ENCODE measurements at places on chromosomes 11 and 22.
A peak's percentile ranks its signal among the peaks of the same experiment; 100 is the strongest.

DNA sequence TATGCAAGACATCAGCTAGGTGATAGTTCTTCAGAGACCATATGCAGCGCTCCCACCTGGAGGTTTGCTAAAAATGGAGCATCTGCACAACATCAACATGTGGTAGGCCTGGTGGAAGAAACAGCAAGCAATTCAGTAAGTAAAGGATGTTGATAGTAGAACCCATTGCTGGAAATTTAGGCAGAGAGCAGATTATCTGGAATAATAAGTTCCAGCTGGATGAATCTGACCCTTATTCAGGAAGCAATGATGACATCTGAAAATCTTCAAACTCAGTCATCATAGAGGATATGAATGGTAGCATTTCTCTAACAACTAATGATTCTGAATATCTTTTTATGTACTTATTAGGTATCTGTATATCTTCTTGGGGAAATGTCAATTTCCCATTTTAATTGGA is 225.2 kb upstream of the ANO3 start:
- no peak for DNase-seq

GRCh38 chr11:70915158-70915985 is 337.0 kb downstream of the SHANK2 start:
- DNase-seq, result no peak

DNA sequence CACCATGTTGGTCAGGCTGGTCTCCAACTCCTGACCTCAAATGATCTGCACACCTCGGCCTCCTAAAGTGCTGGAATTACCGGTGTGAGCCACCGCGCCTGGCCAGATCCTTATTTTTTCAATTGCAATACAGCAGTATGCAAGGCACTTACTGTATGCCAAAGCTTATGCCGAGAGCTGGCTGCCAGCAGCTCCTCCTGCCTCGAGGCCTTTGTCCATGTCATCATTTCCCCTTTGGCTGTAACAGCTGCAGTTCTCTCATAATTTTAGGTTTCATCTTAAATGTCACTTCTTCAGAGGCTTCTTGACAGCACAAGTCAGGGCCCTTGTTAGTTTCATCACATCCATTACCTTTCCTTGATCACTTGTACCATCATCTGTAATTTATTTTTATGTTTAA is 1.5 kb upstream of the SREBF2 start:
- DNase-seq, result no peak

DNA sequence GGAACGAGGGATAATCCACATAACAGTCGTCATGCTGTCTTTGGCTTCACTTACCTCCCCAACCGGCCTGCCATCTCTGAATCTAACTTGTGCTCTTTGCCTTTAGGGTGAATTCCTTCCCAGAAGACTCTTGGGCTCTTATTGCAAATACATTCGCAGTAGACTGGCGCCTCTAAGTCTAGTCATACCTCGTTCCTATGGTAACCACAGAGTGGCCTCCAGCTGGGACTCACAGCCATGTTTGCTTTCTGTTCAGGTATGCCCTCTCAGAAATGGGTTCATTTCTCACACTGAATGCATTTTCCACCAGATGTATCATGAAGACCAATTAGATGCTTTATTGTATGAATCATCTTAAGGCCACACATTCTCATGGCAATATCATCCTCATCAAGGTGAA is 112.7 kb downstream of the FAR1 start:
- no peak for DNase-seq

- no peak for DNase-seq
Measured at GRCh38 chr11:37503411-37504059, 905.5 kb upstream of the RAG2 start.

GRCh38 chr11:9783986-9784385 is 120.1 kb downstream of the SWAP70 start:
- DNase-seq, result no peak

DNA sequence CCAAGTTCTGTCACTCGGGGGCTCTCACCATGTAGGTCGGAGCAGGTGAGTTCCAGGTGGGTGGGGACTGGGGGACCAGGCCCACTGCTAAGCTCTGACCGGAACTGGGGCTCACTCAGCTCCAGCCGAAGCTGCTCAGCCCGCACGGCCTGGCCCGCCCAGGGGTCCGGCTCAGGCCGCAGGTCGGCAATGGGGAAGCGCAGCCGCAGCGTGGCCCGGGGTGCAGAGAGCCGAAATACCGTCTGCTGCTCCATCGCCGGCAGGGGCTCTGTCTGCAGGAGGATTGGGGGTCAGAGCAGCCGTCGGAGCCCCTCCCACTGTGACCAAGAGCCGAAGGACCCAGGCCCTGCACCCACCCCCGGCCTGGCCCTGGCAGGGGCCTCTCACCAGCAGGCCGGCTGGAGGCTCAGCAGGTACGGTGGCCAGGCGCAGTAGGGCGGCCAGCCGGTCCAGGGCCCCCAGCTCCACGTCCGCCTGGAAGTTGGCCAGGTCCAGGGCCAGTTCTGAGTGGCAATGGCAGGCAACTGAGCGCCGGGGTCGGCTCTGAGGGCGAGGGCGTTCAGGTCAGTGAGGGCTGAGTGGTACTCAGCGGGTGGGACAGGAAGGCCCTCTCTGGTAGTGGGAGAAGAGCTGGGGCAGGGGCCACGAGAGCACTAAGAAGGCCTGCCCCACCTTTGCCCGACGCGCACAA is 7.2 kb downstream of the ATG2A start:
- DNase-seq, result no peak

DNA sequence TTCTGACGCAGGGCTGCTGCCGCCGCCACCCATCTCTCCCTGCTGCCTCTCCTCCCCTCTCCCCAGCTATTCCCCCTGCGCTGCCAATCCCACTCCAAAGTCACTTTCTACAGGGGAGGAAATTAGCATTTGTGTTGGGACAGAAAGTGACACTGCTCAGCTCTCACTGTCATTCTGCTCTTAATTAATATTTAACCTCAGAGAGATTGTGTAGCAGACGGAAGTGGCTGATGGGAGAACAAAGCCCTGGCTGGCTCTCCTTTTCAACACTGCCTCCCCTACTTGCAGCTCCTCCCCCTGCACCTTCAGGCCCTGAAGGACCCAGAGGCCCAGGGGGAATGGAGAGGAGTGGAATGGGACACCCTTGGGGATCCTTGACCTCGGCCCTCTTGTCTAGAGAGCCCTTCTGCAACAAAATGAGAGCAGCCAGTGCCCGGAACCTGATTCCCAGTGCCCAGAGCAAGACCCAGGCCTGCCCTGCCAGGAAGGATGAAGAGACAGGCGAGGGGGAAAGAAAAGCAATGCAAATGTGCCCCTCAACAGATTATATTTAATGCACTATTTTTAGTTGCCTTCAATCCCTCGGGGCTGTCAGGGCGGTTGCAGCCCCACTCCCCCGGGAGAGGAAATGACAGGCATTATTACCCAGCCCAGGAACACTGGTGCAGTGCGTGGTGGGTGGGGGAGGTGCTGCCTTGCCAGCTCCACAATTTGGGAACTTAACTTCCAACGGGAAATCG is 14.6 kb upstream of the NRGN start:
- peak; percentile 21 for DNase-seq

- DNase-seq, result no peak
Measured at GRCh38 chr11:30526558-30526957, 59.6 kb downstream of the MPPED2 start.

DNA sequence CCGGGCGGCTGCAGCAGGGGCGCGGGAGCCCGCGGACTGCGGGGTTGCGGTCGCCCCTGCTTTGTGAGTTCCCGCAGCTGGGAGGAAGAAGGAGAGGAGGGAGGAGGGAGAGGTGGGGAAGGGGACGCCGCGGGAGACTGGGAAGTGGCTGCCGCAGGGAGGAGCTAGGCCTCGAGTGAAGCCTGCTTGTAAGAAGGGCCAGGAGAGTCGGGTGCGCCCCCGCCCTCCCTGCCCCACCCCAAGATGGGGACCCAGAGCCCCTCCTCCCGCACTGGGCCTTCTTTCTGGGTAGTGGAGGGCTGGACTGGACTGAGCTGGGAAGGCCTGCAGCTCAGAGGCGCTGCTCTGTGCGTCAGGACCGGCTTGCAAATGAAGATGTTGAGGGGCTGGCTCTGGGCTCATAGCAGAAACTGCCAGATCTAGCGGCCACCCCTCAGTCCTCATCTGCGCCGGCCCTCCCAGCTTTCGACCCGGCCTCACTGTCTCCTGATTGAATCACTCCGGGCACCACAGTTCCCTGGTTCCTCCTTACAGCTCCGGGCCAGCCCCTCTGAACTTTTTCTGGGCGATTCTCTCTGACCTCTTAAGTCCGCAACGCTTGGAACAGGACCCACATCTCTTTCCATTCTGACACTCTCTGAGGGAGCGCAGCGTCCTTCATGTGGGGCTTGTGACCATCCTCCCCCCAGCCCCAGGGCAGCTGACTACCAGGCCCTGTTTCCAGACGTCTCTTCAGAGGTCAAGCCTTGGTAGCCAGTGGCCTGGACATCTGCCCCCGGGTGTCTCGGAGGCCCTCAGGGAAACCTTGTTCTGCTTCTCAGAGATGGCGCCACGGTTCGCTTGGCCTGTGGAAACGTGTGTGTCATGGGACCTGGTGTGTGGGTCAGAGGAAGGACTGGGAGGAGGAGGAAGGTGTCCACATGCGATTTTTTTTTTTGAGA is 21.9 kb downstream of the SERPINH1 start:
- peak; percentile 76 for DNase-seq

DNA sequence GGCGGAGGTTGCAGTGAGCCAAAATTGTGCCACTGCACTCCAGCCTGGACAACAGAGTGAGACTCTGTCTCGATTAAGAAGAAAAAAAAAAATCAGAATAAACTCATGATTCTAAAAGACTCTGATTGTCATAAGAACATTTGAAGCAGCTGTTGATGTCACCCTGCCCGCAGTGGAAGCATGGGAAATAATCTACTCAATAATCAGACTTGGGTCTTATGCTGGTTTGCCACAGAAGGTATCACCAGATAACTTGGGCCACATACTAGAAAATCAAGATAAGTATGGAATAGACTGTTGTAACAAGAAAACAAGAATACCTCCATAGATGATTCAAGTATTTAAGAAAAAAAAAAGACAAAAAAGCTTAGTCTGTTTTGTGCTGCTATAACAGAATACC is 8.2 kb downstream of the CAVIN3 start:
- no peak for DNase-seq

DNA sequence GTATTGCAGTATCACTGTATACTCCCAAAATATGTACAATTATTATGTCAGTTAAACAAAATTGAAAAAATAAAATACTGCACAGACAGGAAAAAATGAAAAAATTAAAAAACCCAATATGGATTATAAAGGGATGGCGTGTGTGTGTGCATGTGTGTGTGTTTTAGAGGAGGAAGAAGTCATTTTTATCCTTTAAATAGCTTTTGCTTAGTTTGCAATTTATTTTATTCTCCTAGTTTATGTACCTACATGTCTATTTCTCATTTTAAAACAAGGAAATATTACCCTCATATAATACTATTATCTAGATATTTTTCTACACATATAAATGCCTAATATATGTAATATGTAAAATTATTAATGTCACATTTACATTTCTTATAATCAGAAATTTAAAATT is 1144.3 kb downstream of the LRRC4C start:
- DNase-seq, result no peak

GRCh38 chr11:71491531-71491930 is 35.5 kb upstream of the KRTAP5-7 start:
- DNase-seq, result no peak

- DNase-seq, result peak; percentile 40
Measured at GRCh38 chr22:17562906-17563870, at the start of gene SLC25A18. Gene SLC25A18, plus strand, starts transcription at chr22:17563498. Its CDS starts 16,447 bp downstream, at chr22:17579945.

DNA sequence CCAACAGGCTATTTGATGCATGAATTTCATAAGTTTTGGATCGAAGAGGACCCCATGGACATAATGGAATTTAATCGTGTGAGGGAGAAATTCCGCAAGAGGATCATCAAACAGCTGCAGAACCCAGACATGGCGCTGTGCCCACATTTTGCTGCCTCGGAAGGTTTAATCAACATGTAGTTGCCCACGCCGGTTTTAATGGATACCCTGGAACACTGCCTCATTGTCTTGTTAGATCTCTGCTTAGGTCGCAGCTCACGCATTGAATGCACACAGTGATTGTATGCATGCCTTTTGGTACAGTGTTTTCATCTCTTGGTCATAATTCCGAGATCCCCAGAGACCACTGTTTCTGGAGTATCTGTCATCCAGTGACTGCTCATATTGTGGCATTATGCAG is 46.8 kb downstream of the SLN start:
- DNase-seq, result no peak

All from glutamatergic neuron (in vitro differentiated cells).